GM19239 (cell line): ENCODE measurements at places on chromosomes 4 and X.

- DNase-seq: no peak
Observed at GRCh38 chr4:244471-244870, 60.8 kb downstream of the ZNF732 start.

DNA sequence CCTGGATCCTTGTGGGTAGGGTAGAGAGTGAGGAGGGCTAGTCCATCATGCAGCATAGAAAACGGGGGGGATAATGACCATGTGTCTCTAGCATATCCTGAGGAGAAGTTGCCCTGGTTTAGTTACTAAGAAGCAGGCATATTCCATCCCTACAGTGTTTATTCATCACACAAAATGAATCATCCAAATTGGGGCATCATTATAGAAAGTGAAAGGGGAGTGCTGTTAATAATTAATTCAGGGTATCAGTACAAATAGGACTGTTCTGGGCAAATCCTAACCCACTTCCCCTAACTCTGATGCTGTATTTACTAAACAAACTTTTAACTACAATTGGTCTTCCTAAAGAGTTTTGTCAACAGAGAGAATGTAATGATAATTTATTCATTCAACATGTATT lies 281.1 kb upstream of the ARX start:
- no peak for DNase-seq

DNA sequence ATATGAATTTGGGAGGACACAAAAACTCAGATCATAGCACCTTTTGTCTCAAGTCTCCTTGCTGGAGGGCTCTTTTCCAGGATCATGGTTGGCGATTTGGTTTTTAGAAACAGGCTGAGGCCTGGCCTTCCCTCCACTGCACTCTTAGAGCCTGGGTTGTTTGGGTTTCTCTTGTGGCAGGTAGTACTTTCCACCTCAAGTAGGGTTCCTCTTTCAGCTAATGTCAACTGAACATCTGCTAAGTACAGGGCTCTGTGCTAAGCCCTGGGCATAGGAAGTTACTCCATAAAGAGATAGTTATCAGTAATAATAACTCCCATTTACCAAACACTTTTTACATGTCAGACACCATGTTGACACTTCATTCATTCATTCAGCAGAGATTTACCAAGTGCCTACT lies 28.2 kb upstream of the APLN start:
- DNase-seq: no peak

DNA sequence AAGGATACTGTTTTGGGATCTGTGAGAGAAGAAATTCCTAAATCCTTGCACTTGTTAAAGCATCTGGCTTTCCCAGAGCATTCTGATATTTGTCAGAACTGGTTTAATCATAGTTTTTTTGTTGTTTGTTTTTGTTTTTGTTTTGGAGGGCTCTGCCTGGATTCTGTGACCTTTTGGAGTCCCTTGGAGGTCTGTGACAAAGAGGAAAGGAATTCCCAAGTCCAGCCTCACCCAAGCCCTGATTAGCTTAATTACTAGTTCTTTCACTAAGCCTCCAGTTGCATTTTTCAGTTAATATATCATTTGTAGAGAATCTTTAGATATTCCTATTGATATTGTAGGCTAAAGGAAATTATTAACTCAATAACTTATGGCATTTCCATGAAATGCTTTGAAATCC lies 711 bp downstream of the ACE2 start:
- DNase-seq: no peak

GRCh38 chr4:155077452-155078229 lies 130.8 kb upstream of the NPY2R start:
- no peak for DNase-seq

- DNase-seq: no peak
Observed at GRCh38 chrX:139112432-139112831, 400.9 kb upstream of the FGF13 start.

- no peak for DNase-seq
Observed at GRCh38 chrX:81957900-81958545, 756.1 kb downstream of the SH3BGRL start.

DNA sequence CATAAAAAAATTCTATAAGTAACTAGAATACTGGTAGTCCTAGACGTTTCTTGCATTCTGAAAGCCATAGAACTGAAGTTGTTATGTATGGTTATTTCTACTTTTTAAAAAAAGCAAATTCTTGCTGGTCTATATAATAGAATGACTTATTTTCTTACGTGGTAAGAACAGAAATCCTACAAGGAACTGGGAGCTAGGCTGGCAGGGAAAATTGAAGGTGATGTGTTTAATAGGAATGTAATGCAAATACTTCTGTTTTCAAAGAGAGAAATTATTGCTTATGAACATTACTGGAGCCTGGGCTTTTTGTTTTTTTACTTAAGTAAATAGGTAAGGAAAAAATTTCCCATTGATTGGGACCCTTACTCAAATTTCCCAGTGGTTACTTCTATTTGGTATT lies 8.9 kb downstream of the CCNA2 start:
- no peak for DNase-seq

- no peak for DNase-seq
Observed at GRCh38 chr4:183571350-183571941, 66.6 kb downstream of the ING2 start.

- no peak for DNase-seq
Observed at GRCh38 chr4:145102619-145103018, 4.5 kb downstream of the ABCE1 start.

DNA sequence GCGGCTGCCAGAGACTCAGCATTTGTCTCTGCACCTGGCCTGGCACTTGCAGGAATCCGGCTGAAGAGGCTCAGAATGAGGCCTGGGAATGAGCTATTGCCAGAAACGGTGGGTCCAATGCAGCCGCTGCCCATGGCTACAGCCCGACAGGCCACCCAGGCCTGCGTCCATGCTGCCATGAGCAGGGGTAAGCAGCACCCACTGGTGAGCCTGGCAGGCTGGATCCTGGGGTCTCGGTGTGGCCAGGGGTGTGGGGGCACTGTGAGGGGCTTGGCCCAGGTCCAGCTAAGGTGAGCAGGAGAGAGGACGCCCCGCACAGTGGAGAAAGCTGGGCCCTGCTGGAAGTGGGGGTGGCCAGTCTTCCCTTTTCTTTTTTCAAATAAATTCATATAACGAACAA lies 60.3 kb upstream of the MXD4 start:
- no peak for DNase-seq

DNA sequence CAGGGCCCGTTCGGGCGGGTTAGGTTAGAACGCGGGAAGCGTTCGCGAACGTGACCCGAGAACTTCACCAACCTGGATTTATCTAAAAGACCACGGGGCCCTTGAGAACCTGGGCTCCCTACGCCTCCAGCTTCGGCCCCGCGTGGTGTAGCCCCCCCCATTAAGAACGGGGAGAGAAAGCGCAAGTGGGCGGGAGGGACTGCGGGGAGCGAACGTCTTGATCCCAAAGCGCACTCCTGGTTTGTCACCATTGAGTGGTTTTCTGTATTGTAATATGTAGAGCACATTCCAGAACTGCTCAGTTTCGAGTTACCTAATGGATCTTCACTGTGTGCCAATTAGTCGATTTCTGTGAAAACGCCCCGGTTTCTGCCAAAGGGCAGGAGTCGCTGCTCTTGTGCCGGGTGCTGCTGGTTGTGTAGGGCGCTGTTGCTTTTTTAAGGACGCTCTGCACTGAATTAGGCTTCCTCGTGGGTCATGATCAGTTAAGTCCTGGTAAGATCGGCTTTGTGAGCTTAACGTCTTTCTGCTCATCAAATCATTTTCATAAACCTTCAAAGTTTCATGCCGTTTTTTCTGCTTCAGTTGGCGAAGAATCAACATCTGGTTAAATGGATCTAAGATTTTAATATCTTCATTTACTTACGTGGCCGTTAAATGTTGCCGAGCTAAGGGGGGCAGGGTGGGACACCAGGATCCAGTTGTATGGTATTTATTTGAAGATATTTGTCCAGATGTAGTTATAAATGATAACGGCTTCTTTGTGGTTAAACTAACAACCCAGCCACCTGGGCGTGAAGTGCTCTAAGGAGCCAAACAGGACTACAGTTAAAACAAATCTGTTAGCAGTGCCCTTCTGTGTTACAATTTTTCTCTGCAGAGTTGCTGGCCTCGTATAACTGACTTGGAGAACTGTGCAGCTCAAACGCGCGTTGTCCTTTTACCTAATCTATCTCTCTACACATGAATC lies 809 bp downstream of the MND1 start:
- DNase-seq: no peak

GRCh38 chr4:13601048-13601447 lies 26.5 kb downstream of the BOD1L1 start:
- DNase-seq: no peak

DNA sequence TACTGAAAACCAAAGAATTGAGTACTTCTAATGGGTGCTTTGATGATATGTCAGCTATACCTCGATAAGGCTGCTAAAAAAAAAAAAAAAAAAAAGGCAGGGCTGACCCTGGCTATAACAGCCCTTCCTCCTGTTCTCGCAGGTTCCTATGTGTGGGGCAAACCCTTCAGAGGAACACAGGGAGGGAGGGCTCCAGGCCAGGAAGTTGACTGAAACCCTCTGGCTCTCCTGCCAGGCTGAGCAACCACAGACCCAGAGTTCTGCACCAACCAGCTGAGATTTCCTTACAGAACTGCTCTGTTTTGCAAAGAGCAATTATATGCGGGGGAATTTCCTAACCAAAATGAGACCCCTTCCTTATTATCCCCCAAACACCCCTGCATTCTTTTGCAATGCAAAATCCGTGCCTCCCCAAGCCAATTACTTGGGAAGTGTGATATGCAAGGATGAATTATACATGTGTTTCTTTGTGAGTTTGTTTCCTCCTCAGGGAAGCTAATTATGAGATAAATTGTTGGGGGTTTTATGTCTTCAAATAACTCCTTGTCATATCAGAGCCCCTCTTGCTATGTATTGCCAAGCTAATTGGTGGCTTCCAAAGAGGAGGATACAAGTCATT lies 45.6 kb downstream of the PDHA1 start:
- no peak for DNase-seq

DNA sequence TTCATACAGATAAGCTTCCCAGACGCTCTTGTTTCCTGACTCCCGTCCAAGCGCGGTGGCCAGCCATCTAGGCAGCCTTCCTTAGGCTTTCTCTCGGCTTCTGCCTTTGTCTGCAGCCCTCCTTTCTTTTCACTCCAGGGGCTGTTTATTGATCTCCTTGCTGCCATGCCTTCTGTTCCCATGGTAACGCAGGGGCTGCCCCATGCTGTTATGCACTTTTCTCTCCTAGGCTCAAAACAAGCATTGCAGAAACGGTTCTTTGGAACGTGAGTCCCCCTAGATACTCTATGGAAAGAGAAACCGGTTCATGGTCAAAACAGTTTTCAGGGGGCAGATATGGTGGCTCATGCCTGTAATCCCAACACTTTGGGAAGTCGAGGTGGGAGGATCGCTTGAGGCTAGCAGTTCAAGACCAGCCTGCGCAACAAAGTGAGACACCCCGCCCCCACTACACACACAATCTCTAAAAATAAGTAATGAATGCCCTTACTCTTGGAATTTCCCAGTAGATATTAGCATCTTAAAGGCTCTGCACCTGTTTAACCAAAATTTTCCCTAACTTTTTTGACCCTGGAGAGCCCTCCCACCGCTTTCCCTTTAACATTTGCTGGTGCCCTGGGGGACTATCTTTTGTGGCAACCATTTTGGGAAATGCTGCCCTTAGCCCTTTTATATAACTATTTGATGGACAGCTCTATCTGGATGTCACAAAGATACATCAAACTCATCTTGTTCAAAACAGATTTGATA lies 53.9 kb upstream of the ZNF157 start:
- DNase-seq: no peak

- DNase-seq: no peak
Observed at GRCh38 chr4:16168710-16169388, 57.4 kb downstream of the TAPT1 start.

GRCh38 chrX:13009273-13009672 lies 34.4 kb downstream of the TMSB4X start:
- no peak for DNase-seq

DNA sequence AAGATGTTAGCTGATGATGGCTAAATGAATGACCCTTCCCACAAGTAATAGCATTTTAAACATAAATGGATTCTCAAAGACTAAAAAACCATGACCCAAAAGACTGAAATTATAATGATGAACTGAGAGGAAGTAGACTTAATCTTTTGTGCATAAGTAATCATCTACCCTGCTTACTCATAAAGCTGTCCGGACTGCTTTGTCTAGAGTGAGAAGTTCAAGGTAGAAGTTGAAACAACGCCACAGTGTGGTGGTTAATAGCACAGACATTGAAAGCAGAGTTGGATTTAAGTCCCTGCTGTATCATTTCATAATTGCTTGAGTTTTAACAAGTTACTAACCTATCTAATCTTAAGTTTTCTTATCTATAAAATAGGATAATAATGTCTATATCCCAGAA lies 346.6 kb downstream of the CENPC start:
- DNase-seq: no peak

DNA sequence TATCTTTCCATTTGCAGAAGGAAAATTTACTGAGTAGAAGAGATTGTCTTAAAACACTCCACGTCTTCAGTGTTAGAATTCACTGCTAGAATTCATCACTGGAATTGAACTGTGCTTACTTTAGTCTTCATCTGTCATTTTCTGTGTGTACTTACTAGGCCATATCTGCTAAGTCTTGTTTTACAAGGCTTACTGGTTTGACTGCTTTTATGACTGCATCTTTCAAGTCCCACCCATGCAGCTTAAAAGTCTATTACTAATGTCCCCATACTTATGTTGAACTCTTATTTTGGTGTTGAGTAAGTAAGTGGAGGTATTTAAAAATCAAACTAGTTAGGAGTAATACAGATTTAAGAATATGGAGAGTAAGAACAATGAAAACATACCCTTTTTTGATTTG lies 14.6 kb downstream of the CLCN3 start:
- DNase-seq: no peak

DNA sequence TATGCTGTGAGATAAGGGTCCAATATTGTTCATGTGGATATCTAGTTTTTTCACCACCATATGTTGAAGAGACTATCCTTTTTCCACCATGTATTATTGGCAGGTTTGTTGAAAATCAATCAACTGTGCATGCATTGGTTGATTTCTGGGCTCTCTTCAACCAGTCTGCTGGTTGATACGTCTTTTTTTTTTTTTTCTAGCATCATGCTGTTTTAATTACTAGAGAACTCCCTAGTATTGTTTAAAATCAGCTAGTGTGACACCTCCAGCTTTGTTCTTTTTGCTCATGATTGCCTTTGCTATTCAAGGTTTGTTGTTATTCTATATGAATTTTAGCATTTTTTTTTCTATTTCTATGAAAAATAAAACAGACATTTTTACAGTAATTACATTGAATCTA lies 123.9 kb downstream of the SLC7A11 start:
- DNase-seq: no peak

DNA sequence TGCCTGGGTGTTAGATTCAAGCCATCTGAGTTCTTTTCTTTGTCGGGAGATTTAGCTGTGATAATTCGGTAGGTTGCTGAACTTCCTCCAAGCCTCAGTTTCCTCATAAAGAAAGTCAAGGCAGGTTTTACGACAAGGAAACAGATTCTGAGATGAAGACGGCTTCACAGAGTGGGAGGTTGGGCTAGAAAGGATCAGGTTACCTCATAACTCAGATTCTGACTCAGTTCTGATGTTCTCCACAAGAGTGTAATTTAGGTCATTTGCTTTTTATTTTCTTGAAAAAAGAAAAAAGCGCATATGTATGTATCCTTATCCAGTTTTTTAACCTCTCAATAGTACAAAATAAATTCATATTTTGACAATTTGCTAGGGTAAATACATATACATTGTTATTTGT lies 47.2 kb upstream of the ELOVL6 start:
- no peak for DNase-seq

- no peak for DNase-seq
Observed at GRCh38 chrX:138127314-138127713, 561.4 kb downstream of the ZIC3 start.

- no peak for DNase-seq
Observed at GRCh38 chr4:13922873-13923645, 295.5 kb upstream of the BOD1L1 start.

GRCh38 chr4:156190615-156191014 lies 236.9 kb upstream of the CTSO start:
- DNase-seq: no peak
